ENCODE measurements at places on chromosomes 7 and 10. TPM values are rescaled to one million over a fixed set of nuclear protein-coding genes. Genes with fewer than 3 reads are reported as not detected.

GRCh38 chr10:15817409-15818046 lies 42.8 kb downstream of the MINDY3 start:
- ATAC-seq = no peak

GRCh38 chr7:2929321-2930201 lies 85.5 kb upstream of the GNA12 start:
- no peak for ATAC-seq

DNA sequence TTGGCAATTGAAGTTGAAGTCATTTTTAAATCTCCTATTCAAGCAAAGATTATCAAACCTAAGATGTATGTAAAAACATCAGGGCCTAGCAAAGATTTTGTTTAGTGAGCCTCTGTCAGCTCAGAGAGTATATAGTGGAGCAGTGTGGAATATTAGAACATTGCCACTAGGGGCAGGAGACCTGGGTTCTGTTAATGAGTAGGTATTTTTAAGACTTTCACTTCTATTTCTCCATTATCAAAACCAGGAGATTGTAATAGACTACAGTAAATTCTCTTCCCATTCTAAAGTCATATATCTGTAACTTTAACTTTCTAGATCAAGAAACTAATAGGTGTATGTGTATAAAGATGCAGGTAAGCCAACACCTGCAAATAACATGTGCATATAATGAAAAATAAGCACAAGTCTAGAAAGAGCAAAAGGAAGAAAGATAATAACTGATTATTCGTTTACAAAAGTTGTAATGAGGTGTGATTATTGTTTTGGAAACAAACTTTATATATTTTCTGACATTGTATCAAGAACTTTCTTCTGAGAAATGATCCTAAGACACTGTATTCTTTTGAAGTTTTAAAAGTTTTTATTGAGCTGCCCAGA lies 64.4 kb downstream of the KCND2 start:
- no peak for ATAC-seq

GRCh38 chr7:107035446-107035845 lies 9.1 kb upstream of the PRKAR2B start:
- ATAC-seq = no peak

- ATAC-seq = no peak
Measured at GRCh38 chr7:27943241-27943640, 203.3 kb downstream of the TAX1BP1 start.

GRCh38 chr10:101238732-101239105 lies 9.5 kb upstream of the LBX1 start:
- no peak for ATAC-seq

- no peak for ATAC-seq
Measured at GRCh38 chr10:63300801-63301200, 165.0 kb downstream of the JMJD1C start.

GRCh38 chr7:75996476-75996875 lies 2.1 kb upstream of the TMEM120A start:
- no peak for ATAC-seq

DNA sequence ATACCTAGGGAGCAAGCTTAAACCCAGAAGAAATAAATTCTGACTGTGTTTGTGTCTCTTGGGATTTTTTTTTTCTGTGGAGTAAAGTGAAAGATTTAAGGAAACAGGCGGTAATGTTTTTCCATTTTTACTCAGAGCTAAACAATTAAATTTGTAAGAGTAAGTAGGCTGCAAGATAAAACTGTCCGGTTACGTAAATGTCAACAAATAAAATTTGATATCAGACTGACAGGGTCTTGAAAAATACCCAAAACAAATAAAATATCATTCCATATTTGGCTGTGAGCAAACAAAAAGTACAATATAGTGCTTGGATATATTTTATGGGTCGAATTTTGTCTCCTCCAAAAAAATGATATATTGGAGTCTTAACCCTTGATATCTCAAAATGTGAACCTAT lies 217.6 kb downstream of the PCLO start:
- ATAC-seq = no peak

DNA sequence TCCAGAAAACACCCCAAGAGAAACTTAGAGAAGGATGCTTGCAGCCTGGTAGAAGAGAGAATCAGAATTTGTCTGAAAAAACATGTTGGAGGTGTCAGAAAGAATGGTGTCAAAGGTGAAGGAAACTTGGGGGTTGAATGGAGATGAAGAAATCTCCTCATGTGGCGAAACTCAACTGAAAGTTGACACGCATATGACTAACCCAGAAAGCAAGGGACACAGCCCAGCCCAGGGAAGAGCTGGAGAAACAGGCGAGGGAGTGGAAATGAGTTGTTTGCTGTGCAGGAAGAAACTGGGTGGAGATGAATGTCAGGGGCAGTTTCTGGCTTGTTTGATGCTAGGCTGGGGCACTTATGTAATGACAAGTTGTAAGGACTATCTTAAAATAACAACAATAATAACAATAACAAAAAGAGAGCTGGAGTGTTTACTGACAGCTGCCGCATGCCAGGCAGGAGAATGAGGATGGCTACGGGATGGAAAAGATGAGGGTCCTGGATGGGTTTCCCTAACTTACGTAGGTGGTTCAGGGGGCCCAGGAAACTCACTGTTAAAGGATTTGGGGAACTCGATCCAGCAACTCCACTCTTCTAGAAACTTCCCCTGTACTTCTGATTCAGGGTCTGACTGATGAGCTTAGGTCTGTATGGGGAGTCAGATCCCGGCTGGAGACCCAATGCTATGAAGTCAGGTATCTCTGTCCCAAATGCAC lies 57.4 kb downstream of the MAP3K8 start:
- ATAC-seq = peak; percentile 35

DNA sequence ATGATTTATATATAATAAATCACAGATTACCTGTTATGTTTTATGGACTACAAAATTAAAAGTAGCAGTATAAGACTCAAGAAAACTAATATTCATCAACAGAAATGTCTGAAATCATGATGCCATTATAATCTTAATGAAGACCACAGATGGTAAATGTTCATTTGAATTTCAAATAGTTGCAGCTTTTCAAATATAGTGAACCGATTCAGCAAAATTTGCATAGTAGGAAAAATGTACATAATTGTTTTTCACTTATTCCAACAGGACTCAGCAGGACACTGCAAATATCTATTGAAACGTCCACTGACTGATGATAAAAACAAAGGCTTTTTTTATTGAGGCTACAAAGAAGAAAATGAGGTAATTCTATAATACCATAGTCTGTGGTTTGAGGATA lies 51.2 kb upstream of the LSM8 start:
- no peak for ATAC-seq

GRCh38 chr10:90130321-90131086 lies 429.1 kb downstream of the KIF20B start:
- ATAC-seq = no peak

DNA sequence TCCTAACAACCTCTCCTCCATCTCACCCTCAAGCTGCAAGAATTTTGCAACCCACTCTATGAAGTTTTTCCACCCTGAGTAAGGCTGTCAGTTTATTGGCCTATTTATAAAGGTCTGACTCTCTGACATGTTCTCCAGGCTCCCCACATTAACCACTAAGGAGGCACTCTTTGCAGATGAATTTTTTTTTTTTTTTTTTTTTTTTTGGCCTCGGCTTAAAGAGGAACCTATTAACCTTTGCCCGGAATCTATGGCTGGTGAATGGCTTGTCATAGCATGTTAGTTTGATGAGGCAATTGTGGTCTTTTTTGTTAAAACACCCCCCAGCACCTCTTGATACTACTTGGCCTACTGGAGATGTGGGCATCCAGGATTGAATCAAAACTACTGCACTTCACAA lies 57.1 kb downstream of the TBXAS1 start:
- ATAC-seq = no peak

DNA sequence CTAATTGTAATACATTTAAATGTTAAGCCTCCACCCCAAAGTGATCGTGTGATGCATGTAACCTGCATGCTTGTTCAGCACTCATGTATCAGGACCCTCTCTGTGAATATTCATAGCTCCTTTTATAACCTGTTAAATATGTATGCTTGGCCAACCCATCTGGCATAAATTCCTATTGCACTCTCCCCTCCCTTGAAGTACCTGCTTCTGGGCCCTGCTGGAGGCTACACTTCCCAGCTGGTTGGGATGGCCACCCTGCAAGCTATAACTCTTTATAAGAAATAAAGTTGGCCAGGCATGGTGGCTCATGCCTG lies 149.7 kb downstream of the SH2D4B start:
- no peak for ATAC-seq

GRCh38 chr10:7048061-7048460 lies 362.8 kb downstream of the SFMBT2 start:
- no peak for ATAC-seq

DNA sequence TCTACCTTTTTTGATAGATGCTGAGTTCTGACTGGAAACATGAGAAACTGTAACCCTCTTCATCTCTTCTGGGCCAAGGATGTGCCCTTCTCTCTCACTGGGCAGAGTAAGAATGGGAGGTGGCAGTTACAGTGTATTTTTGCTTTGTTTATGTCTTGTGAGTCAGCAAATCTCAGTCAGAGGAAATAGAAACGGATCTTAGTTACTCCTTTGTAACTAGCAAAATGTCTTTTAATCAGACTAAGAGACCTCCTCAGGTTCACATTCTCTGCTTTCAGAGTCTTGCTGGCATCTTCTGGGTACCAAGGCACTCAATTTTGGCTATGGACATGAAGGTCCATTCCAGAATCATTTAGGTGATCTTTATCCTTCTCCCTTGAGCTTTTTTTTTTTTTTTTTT lies 70.9 kb downstream of the HHEX start:
- ATAC-seq = no peak

DNA sequence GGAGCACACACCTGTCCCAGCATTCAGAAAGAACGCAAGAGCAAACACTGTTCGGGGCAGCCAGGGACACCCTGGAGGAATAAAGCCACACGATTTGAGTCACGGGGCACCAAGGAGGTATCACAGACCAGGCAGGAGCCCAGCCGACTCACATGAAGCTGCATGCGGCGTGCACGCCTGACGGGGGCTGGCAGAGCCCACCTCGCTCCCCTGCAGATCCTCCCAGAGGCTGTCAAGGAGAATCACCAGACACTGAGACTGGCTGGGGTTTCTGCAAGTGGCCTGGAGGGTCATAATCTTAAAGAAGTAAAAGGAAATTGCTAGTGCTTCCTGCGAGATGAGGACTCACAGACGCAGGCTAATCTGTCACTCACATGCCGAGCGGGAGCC lies 61.6 kb downstream of the TCERG1L start:
- no peak for ATAC-seq

- no peak for ATAC-seq
Measured at GRCh38 chr7:47938574-47939165, 9.6 kb downstream of the PKD1L1 start.

The FGL2 gene
- 305 TPM for total RNA-seq

The AHR gene
- total RNA-seq = 105 TPM

The GIMAP7 gene
- 5.1 TPM for total RNA-seq

The MICU1 gene
- total RNA-seq = 40.3 TPM

The CTBP2 gene
- total RNA-seq = 74.8 TPM

Measured in gastroesophageal sphincter (tissue), 4 donors.